ENCODE measurements at places on chromosomes 11 and 22.

DNA sequence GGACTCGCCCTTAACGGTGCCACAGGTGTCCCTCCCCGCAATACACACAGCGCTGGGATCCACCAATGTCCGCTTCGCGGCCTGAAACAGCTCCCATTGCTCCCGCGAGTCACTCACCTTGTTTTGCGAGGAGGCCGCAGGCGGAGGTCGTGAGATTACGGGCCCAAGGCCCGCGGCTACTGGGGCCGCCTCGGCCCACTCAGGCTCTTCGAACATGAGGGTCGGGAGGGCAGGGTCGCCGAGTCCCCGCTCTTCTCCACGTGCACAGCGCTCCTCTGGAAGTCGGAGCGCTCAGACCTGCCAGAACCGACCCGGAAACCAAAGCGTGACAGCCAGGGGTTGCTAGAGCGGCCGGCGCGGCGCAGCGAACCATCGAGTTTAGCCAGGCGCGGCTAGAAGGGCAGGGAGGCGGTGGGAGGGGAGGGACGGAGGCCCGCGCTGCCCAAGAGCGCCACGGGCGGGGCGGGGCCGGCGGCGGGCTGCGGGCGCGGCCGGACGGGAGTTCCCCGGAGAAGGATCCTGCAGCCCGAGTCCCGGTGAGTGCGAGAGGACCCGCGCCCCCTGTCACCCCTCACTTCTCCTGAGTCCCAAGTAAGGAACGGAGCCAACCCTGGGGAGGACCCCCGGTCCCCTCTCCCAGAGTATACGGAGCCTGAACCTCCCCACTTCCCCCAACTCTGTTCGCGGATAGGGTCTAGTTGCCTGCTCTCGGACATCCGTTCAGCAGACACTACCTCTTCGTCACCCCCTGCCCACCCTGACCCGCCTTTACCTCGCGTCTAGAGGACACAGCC, at the start of the genes ILK and RRP8:
Gene ILK, plus strand, starts transcription at position 488 of the 794 bp plus-strand sequence. CDS start 498 bp downstream, outside the sequence.
Gene RRP8, minus strand, starts transcription at position 330 of the 794 bp plus-strand sequence. Its CDS starts 114 bp downstream, at position 216.
- peak; percentile 52 for DNase-seq

DNA sequence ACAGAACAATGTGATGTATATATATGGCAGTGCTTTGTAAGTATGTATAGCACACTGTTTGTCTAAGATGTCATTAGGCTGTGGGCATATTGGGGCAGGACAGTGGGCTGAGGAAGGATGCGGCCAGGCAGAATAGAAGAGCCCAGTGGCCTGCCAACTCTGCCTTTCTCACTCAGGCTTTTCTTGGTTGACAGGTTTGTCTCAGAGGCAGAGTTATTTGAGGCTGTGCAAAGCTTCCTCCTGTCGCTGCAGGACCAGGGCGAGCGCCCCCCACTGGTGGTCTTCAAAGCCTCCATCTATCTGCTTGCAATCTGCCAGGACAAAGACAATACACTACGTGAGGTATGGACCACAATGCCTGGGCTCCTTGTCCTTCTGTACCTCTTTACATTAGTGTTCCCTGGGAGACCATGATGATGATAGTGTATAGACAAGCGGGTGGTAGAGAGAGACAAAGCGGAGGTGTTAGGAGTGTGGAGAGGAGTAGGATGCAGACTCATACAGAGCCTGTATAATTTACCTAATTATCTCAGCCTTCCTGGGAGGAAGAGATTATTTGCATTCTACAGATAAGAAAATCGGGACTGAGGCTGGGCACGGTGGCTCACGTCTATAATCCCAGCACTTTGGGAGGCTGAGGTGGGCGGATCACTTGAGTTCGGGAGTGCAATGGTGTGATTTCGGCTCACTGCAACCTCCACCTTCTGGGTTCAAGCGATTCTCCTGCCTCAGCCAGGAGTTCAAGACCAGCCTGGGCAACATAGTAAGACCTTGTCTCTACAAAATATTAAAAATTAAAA, 37.3 kb upstream of the CCDC134 start:
- DNase-seq = no peak

GRCh38 chr22:33666279-33666960, 253.9 kb downstream of the LARGE1 start:
- no peak for DNase-seq

DNA sequence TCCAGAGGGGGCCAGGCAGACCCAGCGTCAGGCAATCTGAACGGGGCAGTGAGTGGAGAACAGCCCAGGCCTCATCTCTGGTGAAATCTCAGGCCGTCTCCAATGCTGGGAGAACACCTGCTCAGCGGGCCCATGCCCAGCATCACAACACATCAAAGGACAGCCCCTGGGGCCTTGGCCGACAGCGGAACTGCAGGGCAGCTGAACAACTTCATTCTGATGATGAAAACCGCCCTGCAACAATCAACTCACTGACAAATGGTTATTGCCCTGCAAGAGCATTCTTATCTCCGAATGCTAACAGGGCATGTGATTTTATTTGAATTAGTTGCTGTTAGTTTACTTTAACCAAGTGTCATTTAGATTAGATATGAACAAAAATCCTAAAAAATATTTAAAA, 14.6 kb downstream of the CELSR1 start:
- DNase-seq = no peak

DNA sequence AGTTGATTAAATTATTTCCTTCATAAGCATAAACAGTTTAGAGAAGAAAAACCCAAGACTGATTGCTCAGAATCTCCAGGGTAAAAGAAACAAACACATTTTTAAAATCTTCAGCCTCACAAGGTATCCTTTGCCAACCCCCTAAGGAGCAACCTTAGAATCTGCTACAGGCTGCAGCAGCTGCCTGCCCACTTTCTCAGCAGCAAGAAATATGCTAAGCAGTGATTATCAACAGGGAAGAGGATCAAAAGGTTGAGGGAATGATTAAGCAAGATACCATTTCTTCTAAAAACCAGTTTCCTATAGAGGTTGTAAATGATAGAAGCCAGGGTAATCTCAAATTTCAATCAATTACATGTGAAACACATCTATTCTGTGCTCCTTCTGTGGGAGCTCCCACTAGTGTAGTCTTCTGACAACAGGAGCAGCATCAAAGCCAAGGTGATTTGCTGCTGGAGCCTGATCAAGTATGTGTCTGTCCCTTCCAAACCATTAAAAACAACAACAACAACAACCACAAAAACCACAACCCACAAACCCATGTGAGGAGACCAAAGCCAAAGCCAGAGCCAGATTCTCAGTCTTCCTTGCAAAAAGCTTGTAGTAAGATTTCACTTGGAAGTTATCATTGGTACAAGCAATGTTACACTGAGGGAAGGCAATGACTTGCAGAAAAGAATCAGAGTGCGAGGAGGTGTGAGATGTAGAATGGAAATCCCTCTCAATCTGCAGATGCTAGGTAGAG, 761.2 kb downstream of the DLG2 start:
- DNase-seq = no peak

All from stimulated activated CD8-positive, alpha-beta memory T cell treated with anti-CD3 and anti-CD28 coated beads, Interleukin-4, amount 100 ng/mL, for 1 hour (primary cell).